ENCODE measurements at places on chromosomes 2 and 18.

GRCh38 chr2:129061069-129061768 lies 742.6 kb upstream of the HS6ST1 start:
- no peak for DNase-seq

DNA sequence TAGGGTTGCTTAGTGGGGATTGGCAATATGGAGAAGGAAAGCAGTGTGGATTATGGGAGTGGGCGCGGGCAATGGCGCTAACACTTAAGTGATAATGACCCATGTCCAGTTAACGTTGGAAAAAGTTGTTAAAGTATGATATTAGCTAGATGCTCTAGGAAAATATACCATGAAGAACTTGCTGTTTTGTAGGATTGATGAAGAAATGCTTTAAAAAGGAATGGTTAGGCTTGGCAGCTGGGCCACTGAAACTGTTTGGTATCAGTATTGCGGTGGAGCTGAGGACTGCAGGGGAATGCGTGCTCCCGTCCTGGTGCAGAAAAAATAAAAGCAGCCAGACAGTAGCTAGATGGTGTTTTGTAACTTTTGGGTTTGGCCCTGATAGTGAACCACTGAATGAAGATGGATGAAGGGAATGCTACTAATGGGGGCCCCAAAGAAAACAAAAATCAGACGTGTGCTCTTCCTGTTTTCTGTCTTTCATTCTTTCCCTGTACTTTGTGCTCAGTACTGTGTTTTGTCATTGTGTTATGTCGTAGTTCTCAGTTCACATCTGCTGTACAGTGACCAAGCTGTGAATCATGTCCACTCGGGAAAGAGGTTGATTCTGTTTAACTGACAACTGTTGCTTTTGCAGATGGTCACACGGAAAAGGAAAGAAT lies 999 bp downstream of the INSIG2 start:
- peak; percentile 50 for DNase-seq

DNA sequence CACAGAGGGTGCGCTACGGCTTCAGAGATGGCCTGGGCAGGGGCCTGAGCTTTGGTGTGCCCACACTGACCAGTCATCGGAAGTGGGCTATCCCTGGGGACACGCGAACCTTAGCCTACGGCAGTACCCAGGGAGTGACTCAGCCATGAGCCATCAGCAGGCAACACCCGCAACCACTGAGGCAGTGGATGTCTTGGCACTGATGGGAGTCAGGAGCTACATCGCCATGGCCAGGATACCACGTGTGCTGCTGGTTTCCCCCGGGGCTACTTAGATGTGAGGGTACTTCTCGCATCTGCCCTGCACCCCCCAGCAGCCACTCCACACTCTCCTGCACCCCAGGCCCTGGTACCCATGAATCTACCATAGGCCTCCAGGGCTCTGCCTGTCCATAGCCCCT lies 12.8 kb upstream of the HPCAL1 start:
- peak; percentile 81 for DNase-seq

DNA sequence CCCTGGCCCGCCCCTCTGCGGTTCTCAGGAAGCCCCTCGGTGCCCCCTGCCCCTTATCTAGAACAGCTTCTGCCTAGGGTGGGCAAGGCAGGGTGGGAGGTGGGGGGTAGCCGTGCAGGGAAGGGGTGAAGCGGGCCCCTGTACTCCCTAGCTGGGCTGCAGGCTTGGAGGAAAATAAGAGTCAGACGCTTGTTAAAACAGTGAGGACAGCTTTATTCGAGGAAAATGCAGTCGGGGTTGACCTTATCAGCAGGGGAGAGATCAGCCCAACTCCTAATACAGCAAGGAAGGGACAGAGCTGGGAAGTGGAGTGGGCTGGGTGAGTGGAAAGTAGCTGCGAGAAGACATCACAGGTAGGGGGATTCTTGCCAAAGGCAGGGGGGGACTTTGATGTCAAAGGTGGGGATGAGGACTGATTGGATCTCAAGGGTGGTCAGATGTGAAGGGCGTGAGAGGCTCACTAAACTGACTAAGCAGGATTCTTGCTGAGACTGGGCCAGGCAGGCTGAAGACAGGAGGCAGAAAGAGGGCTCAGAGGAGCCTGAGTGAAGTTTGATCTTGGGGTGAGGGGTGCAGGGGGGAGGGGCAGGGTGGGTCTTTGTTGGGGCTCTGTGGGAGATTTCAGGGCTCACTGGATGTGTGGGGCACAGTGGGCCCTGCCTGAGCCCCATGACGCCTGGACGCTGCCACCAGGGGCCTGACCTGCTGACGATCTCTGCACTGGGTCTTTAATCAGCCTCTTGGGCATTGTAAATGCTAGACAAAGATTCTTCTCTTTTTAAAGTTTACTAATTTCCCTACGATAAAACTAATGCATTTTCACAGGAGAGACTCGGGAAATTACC lies 29.9 kb downstream of the HPCAL1 start:
- DNase-seq, result no peak

Measured in fibroblast of gingiva (primary cell).